ENCODE measurements at places on chromosomes 7 and 10.

- no peak for DNase-seq
These were observed 41.1 kb downstream of the GLRX3 start for GRCh38 chr10:130177250-130177649.

DNA sequence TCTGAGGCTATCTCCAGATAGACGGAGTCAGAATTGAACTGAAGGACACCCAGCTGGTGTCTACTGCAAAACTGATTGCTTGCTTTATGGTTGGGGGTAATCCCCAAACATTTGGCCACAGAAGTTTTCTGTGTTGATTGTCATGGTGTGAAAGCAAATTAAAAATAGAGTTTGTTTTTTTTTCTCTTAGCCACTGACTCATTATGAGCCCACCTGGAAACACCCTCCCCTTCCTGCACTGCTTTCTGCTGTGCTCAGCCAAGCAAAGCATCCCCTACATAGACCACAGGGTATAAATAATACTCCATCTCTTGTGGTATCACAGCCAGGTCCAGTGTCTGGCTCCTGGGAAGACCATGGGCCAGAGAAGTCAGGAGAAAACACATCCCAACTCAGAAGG lies 6.5 kb upstream of the VWC2 start:
- no peak for DNase-seq

DNA sequence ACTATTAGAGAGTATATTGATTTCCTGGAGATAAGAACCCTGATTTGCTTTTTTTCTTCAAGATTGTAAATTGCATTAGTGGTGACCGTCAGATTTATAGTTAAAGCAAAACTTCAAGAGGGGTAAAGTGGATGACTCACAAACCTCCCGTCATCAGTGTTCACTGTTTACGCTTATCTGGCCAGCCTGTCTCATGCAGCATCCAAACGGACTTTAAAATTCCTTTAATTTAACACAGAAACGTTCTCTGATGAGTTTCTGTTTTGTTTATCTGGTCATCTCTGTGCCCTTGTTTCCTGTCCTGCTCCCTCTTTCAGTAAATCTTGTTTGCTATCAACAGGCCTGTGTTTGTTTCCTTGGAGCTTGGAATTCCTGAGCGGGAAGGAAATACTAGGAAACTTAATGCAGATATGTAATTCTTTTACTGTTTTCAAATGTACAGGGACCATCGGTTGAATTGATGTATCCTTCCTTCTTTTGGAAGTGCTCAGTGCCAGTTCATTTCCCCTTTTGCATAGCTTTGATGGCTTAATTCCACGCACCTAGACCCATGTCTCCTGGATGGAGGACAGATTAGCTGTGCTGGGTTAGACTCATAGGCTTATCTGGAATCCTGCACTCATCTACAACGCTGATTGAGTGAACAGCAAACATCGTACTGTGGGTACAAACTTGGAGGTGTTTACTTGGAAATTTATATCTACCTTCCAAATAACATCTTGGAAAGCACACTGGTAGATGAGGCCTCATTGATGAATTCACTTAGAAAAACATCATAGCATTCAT lies 21.3 kb downstream of the PTPRE start:
- DNase-seq, result no peak

- no peak for DNase-seq
These were observed 56.0 kb upstream of the COMTD1 start for GRCh38 chr10:75291805-75292204.

DNA sequence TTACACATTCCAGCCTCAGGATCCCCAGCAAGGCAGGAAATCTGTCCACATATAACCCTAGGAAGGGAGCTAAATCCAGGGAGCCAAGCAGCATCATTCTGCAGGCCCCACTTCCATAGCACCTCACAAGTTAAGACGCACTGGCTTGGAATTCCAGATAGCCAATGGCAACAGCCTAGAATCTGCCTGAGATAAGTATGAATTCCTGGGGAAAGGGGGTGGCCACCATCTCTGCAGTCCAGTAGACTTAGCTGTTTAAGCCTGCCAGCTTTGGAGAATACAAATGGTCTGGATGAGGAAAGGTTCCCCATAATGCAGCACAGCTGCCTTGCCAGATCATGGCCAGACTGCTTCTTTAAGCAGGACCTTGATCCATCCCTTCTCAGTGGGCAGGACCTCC lies 179.4 kb upstream of the PRSS1 start:
- DNase-seq, result no peak

DNA sequence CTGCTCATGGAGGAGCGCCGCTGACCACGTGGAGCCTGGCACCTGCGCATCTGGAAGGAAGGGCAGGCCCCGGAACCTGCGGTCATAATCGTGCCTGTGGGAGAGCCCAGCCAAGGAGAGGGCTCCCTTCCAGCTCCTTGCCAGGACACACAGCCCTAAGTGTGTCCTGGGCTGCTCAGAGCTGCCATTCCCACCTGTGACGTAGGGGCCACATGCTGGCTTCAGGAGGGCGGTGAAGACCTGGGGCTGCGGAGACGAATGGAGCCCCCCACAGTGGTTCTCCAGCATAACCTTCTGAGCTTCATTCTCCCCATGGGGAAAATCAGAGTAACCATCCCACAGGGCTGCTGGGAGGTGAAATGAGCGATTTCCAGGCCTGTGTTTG lies 127.6 kb upstream of the CHST15 start:
- DNase-seq, result no peak

DNA sequence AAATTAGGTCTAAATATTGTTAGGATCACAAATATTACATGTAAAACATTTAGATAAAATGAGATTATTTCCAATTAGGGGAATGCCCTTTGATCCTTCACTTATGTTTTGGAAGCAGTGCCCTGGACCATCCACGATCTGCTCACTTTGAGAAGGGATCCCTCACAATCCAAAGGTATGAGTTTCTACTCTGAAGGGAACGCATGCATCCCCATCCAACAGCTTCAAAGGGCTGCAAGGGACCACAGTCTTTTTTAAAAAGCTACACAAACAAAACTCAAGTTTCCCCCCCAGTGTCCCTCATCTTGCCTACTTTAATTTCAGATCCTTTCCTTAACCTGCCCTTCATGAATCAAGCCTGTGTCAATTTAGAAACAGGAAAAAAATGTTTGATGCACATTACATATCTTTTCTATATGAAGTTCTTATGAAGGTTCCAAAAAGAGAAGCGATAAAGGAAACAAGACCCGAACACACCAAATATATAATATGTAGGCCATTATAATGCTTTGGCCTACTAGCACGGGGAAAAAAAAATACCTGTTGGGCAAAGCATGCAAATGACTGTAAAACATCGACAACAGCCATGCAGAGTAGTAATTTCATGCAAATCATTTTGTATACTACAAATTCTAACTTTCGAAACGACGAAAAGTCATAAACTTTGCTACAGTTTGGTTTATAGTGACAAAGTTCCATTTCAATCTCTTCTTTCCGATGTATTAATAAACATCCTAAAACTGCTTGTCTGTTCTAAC lies 2.0 kb downstream of the EIF3A start:
- DNase-seq, result no peak

DNA sequence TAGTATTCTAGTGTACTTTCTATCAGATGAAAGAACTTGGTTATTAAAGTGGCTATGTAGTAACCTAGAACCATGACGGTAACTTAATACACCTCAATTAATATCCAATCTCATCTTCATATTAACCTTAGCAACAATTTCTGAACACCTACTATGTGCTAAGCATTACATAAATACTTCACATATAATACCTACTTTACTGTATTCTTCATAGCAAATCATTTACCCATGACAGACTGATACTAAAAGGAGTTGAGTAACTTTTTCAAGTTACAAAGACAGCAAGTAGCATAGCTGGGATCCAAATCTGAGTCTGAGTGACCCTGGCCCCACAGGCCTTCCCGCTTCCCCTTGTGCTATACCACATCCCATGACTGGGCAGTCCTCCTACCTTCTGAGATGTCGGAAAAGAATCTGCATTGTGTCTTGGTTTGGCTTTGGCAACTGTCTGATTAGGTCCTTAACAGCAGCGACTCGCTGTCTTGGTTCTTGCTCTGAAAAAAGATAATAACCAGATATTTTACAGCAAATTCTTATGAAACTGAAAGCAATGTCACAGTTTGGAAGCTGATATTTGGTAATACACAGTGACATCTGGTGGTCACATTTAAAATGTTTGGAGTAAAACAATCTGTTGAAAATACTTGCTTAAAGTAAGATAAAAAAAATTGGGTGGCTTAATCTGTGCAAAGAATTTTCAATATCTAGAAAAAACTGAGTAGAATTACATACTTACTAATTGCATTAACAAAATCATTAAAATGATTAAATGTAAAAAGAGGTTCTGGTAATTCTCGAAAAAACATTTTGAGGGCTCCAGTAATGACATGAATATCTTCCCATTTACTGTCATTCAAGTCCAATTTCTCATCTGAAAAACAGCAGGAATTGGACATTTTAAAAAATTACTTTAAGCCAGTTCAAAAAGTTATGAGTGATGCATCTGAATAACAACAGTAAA lies 120.1 kb downstream of the ARHGAP12 start:
- DNase-seq, result peak; percentile 66

- DNase-seq, result peak; percentile 88
These were observed 10.6 kb upstream of the BPGM start for GRCh38 chr7:134636008-134636449.

GRCh38 chr10:114070710-114071109 lies 27.0 kb downstream of the ADRB1 start:
- DNase-seq, result no peak

- DNase-seq, result no peak
These were observed 78.7 kb downstream of the ARHGAP22 start for GRCh38 chr10:48526011-48526821.

- DNase-seq, result no peak
These were observed 46.1 kb upstream of the ZMIZ1 start for GRCh38 chr10:79022565-79023230.

DNA sequence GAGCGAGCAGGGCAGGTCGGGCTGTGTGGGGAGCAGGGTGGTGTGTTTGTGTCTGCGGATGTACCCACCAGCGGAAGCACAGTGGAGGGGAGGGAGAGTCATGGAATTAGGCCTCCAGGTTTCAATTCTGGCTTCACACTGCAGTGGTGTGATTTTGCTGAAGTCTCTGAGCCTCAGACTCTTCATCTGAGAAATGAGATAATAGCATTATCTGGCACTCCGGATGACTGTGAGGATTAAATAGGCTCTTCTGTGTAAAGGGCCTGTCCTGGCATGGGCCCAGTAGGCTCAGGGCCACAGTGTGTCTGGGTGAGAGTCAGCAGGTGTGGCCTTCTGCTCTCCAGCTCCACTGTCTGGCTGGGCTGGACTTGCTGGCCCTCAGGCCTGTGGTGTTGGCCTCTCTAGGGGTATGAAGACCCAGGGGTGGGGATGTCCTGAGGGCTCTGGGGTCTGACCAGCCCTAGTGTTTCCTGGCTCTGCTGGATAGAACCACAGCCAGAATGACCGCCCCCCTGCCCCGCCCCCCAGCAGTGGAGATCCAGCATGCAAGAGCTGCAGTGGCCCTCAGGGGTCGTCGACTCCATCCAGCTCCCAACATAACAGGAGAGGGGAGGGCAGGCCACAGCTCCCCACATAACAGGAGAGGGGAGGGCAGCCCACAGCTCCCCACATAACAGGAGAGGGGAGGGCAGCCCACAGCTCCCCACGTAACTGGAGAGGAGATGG lies 178.6 kb downstream of the RPS24 start:
- no peak for DNase-seq

- DNase-seq, result no peak
These were observed 32.3 kb upstream of the LYZL1 start for GRCh38 chr10:29256586-29256985.

- DNase-seq, result no peak
These were observed 70.1 kb upstream of the ARHGAP21 start for GRCh38 chr10:24793648-24794379.

DNA sequence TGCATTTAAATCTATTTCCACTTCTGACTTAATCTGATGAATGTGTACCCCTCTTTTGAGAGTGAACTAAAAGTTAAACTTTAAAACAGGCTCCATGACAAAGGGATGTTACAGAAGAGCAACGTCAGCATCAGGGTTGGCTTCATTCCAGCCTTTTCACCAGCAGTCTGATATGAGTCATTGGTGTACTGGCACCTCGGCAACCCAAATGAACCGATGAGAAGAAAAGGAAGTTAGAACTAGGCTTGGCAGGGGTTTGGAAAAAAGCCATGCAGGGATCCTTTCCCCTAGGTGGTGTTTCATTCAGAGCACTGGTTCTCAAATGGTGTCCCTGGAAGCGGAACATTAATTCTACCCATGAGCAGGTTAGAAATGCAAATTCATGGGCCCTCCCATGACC lies 53.6 kb downstream of the SEC61G start:
- DNase-seq, result peak; percentile 3

DNA sequence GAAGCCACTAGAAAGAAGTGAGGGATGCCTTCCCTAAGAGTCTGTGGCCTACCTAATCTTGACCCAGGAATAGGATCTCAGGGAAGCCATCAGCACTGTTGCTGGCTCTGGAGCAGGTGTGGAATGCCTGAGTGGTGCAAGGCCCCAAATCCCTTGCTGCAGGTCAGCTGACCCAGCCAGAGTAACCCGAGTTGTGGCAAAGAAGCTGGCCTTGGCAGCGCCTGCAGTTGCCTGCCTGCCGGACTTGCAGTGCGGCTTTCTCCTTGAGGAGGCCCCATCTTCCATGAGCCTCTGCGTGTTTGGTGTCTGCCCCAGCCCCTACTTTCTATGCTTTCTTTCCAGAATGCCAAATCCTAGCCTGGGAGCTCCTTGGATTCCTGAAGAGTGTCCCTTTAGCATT lies 5.8 kb downstream of the KIAA1217 start:
- DNase-seq, result no peak

DNA sequence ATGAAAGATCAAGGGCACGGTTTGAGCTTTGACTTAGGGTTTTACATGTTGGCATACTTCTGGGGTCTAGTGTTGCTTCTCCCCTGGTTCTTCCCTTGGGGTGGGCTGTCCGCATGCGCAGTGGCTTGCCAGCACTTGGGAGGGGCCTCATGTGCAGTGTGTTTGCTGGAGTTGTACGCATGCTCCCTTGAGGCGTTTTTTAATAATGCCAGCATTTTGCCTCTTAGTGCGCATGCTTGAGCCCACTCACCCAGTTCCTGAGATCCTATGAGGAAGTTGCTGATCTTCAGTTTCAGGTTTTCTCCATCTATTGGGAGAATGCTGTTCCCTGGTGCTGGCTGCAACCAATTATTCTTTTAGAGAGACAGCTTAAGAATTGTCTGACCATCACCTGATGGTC lies 113.4 kb upstream of the GPR141 start:
- DNase-seq, result no peak

- no peak for DNase-seq
These were observed 13.3 kb downstream of the ZNF804B start for GRCh38 chr7:88772776-88773175.

- no peak for DNase-seq
These were observed 120.1 kb downstream of the ZNF248 start for GRCh38 chr10:37737336-37737735.

- DNase-seq, result peak; percentile 2
These were observed 312.8 kb upstream of the SORCS1 start for GRCh38 chr10:107477266-107477665.

- DNase-seq, result no peak
These were observed 33.5 kb upstream of the PDZD8 start for GRCh38 chr10:117408436-117409384.

Data from suppressor macrophage treated with lipopolysaccharide for 4 hours (primary cell).